Kidney tubule cell (primary cell): ENCODE measurements at places on chromosomes 4 and X.
A peak's percentile ranks its signal among the peaks of the same experiment; 100 is the strongest.

- no peak for DNase-seq
Observed at GRCh38 chr4:88878642-88879041, 178.3 kb downstream of the FAM13A start.

- DNase-seq: peak; percentile 13
Observed at GRCh38 chrX:141733371-141733770, 34.8 kb upstream of the SPANXD start.

GRCh38 chr4:151522866-151523519 is 114.0 kb downstream of the FHIP1A start:
- DNase-seq: no peak

DNA sequence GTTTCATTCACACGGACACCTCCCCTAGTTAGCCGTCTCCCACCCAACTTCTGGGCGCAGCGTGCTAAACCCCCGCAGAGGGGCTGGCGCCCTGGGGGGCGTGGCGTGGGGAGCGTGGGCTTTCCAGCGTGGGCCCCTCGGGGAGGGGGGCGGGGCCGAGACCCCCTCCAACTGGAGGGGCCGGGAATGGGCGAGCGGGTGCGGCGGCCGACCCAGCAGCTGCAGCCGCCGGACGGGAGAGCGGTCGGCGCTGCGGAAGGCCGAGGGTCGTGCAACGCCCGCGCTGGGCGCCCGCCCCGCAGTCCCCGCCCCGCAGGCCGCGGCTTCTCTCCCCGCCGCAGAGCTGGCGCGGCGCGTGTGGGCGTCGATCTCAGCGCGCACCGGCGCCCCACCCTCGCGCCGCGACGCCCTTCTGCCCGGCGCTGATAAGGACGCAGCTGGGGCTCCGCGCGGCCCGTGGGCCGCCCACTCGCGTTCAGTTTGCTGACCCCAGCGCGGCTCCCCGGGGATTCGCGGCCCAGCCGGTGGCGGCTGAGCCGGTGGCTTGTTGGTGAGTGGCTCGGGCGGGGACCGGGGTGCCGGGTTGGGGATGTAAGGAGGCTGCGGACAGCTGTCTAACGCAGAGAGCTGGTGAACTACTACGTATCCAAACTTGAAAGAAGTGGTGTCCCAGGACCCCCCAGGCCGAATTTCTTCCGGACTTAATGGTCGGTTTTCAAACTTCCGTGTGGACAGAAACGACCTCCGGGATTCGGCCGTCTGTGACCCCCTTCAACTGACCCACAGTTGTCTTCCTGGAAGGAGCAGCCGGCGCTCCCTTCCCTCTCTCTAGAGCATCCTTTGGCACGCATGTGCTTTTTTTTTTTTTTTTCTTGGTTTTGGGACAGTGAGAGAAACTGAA is 1.5 kb downstream of the FHDC1 start:
- DNase-seq: peak; percentile 38

GRCh38 chr4:95637043-95637600 is 88.3 kb upstream of the UNC5C start:
- peak; percentile 25 for DNase-seq

DNA sequence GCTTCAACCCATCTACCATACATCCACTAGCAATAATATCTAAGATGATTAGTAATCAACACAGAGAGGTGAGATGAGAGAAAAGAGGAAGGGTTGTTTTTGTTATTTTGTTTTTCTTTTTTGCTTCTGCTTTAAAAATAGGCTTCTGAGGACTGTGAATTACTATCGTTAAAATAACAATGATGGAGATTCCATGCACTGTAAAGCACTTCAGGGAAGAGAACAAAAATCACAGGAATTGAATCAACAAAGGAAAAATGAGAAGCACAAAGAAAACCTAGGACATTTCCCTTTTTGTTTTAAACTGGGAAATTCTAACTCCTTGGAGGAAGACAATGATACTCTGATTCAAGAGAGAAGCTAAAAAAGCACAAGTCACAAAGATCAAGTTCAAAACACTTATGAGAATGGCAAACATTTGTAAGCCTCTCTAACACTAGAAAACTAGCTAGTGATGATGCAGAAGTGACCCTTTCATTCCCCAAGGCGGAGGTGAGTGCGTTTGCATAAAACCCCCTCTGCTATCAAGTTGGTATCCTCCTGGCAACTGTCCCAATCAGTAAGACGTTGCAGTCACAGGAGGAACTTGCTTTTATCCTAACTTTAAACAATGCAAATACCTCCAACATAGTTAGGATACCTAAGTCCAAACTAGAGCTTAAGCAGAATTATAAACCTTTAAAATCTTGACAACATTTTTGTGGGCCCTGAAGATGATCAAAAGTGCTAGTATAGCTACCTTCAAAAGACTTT is 308.5 kb downstream of the CAMK2D start:
- DNase-seq: peak; percentile 45

DNA sequence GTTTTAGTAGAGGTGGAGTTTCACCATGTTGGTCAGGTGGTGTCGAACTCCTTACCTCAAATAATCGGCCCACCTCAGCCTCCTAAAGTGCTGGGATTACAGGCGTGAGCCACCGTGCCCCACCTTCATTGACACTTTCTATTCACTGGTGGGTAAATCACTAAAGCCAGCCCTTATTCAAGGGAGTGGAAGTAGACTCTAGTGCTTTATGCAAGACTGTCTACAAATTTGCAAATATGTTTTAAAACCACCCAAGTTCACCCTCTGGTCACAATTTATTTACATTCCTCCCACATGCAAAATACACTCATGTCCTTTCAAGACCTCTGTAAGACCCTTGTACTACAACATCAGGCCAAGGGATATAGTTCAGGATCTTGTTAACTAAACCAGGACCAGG is 45.0 kb downstream of the SLC34A2 start:
- DNase-seq: no peak

DNA sequence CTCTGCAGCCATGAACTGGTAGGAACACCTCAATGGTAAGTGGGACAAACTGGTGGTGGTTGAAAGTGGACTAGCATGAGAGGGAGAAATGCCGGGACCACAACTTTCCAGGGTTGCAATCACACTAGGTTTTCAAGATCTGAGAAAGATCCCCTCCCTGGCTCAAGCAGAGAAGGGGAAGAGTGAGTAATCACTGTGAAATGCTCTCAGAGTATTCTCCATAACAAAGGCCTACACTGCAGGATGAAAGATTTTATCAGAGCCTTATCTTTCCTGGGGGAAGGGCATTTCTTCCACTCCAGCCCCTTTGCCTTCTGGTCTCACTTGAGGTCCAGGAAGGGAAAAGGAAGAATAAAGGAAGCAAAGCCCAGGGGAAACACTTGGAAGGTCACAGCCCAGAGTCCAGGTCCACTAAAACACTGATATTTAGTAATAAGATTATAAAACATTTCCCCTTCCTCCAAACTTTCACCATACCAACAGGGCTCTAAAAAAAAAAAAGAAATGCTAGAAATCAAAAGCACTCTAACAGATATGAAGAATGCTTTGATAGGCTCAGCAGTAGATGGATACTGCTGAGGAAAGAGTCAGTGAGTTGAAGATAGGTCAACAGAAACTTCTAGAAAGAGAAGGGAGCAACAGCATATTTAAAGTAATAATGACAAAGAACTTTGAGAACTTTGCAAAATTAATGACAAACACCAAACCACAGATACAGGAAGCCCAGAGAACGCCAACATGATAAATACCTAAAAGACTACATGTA is 95.9 kb downstream of the WDFY3 start:
- peak; percentile 70 for DNase-seq

DNA sequence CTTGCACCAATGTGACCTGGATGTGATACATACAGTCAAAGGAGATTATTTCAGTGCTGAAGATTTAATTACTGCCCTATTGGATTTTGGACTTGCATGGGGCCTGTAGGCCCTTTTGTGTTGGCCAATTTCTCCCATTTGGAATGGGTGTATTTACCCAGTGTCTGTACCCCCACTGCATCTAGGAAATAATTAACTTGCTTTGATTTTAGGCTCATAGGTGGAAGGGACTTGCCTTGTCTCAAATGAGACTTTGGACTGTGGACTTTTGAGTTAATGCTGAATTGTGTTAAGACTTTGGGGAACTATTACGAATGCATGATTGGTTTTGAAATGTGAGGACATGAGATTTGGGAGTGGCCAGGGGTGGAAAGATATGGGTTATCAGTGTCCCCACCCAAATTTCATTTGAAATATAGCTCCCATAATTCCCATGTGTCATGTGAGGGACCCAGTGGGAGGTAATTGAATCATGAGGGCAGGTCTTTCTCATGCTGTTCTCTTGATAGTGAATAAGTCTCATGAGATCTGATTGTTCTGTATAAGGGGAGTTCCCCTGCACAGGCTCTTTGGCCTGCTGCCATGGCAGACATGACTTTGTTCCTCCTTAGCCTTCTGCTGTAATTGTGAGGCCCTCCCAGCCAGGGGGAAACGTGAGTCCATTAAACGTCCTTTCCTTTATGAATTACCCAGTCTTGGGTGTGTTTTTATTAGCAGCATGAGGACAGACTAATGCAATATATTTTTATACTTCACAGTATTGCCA is 362.2 kb upstream of the SPANXN4 start:
- DNase-seq: peak; percentile 2

- no peak for DNase-seq
Observed at GRCh38 chr4:2366252-2367192, 51.9 kb downstream of the ZFYVE28 start.

DNA sequence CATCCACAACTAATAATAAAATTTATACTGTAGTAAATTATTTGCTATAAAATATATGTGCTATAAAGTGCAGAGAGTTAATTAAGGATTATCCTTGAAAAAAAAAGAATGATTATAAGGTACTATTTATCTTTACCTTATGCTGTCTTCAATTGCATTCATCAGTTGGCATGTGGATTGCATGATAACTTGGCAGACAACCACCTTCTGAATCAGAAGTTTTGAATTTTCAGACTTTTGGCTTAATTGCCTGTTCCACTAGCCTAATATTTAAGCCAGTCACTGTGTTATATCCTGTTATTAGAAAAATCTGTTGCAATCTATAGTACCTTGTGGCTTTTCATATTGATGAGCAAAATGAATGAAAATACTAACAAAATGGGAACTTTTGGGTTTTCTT is 1040.3 kb upstream of the PCDH10 start:
- no peak for DNase-seq

- DNase-seq: no peak
Observed at GRCh38 chrX:123108513-123109427, 75.3 kb upstream of the GRIA3 start.

DNA sequence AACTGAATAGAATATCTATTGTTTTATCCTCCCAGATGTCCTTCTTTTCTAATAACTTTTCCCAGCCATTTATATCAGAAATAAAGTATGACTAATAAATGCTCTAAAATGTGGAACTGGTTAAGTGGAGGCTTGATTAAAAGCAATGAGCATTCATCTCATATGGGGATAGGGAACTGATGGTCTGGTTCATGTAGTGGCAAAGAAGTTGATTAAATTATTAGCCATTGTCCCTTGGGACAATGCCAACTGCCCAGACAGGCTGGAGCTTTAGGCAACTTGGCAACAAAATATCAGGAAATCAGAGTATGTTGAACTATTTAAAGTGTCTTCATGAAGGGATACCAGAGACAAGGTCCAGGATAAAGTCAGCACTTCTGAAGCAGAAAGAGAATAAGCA is 24.2 kb downstream of the TRO start:
- DNase-seq: no peak

- DNase-seq: peak; percentile 29
Observed at GRCh38 chr4:8188743-8189550, 10.1 kb upstream of the SH3TC1 start.

- DNase-seq: no peak
Observed at GRCh38 chrX:66674506-66674905, 35.6 kb upstream of the EDA2R start.

DNA sequence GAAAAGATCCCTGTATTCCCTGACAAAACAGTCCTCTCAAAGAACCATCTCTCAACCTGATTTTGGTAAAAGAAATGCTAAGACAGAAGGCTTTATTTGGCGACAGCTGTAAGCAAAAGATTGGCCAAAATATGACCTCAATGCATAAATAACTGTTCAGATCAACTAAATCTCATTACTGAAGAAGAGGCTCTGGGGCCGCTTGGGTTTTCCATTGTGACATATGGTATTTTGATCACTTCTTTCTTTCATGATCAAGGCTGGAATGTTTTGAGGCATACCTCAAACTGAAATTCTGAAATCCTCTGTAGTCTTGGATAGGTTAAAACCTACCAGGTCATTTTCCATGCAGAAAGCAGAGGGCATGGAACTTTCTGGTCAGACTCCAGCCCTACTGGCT is 106.3 kb downstream of the C4orf51 start:
- DNase-seq: no peak

GRCh38 chr4:80173401-80173800 is 23.9 kb upstream of the PRDM8 start:
- peak; percentile 83 for DNase-seq

DNA sequence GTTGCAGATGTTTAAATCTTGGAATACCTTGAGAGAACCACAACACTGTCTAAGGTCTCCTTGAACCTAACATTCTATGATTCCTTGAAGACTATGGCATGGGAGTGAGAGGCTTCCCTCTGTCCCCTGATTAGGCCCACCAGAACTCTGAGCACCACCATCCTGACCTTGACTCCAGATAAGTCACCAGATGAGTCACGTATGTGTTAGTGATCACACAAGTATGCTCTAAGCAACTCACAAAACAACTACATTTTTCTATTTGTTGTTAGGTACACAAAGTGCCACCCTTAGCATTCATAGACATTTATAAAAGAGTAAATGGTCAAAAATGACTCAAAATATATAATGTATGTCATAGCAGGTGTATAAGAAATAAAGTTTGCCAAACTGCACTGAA is 252.9 kb upstream of the CXXC4 start:
- peak; percentile 55 for DNase-seq

DNA sequence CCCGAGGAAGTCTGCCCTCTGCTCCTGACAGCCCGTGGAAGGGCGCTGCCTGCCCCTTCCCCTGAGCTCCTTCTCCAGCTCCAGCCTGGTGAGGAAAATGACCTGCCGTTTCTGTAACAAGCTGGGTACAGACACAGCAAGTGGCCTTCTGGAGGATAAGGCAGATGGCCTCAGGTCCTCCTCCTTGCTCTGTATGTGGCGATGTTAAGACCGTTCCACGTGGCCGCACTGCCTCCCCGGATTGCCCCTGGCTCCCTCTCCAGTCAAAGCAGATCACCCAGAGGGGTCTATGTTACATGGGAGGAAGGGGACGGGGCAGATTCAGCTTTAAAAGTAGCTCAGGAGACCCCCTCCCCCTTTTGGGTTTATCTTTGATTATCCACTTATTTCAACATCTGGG is 80.3 kb upstream of the GATB start:
- no peak for DNase-seq

GRCh38 chrX:65712005-65712806 is 44.8 kb downstream of the MSN start:
- no peak for DNase-seq

GRCh38 chrX:131729295-131729694 is 185.4 kb downstream of the OR13H1 start:
- DNase-seq: peak; percentile 85

- peak; percentile 91 for DNase-seq
Observed at GRCh38 chr4:41216294-41217019, 2.1 kb upstream of the APBB2 start.
